Activated T-cell treated with anti-CD3 and anti-CD28 coated beads for 1 hour (primary cell): ENCODE measurements at places on chromosomes 11 and 22.

DNA sequence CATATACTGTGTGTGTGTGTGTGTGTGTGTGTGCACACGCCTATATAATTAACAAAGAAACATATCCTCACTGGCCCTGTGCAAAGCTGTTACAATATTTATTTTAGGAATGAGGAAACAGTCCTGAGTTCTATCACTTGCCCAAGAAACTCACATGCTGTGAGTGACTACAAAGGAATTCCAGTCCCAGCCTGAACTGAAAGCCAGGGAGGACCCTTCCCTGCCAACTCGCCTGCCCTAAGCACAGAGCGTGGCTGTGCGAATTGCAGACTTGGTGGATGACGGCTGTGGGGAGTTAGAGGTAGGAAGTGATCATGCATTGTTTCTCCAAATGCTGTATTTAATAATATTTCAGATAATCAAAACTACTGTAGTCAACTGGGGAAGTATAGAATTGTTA is 26.4 kb upstream of the CD5 start:
- DNase-seq: no peak

DNA sequence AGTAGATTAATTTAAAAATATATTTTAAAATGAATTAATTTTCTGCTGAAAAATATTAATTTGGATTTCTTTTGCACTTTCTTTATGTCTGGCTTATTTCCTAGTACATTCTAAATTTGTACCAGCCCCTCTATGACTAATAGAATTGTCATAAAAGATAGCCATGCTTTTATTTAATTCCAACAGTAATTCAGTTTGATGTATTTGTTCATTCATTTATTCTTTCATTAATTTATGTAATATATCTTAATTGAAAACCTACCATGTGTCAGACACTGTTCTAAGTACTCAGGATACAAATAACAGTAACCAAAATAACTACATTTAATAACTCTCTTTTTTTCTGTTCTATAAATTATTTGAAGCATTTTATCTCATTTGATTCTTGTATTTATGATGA is 264.0 kb upstream of the CCDC179 start:
- DNase-seq: no peak

DNA sequence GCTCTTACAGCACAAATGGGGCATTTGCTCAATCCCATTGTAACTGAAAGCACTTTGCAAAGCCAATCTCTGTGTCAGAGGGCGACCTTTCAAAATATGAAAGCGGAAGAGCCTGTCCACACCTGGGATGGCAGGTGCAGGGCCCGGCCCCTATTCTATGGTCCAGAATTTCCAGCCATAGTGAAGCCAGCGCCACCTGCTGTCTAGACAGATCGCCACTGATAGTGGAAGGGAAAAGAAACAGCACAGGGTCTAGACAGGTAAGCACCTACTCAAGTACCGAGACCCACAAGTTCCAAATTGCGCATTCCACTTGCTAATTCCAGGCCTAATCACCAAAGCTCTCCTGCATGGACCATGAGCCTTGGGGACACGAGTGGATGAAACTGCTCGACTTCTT is 141.4 kb downstream of the NTM start:
- DNase-seq: no peak

GRCh38 chr11:75549370-75549958 is 12.6 kb upstream of the SERPINH1 start:
- no peak for DNase-seq

DNA sequence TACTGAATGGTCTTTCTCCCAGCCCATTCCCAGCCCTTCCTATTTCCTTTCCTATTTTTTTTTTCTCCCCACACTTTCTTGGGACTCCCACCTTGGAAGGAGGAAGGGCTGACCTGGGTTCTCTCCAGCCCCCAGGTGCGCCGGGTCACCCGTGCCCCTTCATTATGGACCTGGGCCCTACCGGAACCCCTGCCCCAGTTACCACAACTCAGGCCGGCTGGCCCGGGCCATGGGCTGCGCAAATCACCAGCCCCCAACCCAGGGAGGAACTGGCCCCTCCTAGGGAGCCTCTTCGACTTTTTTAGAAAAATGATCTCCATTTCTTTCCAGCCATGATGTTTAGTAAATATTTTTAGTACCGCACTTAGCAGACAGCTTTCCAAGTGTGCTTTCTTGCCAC is 62.2 kb downstream of the MORC2 start:
- no peak for DNase-seq
